ENCODE measurements at places on chromosomes 3 and 15.

DNA sequence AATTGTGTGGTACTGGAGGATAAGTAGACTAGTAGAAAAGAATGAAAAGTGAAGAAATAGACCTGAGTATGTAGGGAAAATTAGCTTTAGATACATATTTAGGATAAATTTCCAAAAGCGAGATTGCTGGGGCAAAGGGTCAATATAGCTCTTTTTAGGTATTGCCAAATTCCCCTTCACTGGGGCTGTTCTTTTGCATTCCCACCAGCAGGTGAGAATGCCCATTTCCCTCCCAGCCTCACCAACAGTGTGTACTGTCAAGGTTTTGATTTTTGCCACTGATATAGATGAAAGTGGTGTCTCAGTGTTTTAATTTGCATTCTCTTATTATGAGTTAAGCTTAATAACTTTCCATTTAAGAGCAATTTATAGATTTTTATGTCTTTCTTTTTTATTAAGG lies 35.7 kb upstream of the BHLHE40 start:
- peak; percentile 9 for DNase-seq

DNA sequence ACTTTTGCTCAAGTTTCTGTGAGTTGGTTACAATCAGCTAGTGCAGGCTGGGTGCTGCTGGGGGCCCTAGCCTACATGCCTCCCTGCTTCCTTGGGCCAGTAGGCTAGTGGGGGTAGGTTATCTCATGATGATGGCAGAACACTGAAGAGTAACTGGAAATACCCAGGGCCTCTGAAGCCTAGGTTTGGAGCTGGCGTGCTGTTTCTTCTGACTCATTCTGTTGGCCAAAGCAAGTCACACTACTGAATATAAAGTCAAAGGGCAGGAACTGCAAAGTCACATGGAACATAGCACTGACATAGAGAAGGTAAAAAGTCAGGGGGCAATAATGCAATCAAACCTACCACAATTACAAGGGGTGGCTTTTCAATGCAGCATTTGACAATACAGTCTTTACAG lies 34.5 kb downstream of the RASGRP1 start:
- DNase-seq: no peak

GRCh38 chr15:77535845-77536244 lies 96.9 kb downstream of the LINGO1 start:
- no peak for DNase-seq

DNA sequence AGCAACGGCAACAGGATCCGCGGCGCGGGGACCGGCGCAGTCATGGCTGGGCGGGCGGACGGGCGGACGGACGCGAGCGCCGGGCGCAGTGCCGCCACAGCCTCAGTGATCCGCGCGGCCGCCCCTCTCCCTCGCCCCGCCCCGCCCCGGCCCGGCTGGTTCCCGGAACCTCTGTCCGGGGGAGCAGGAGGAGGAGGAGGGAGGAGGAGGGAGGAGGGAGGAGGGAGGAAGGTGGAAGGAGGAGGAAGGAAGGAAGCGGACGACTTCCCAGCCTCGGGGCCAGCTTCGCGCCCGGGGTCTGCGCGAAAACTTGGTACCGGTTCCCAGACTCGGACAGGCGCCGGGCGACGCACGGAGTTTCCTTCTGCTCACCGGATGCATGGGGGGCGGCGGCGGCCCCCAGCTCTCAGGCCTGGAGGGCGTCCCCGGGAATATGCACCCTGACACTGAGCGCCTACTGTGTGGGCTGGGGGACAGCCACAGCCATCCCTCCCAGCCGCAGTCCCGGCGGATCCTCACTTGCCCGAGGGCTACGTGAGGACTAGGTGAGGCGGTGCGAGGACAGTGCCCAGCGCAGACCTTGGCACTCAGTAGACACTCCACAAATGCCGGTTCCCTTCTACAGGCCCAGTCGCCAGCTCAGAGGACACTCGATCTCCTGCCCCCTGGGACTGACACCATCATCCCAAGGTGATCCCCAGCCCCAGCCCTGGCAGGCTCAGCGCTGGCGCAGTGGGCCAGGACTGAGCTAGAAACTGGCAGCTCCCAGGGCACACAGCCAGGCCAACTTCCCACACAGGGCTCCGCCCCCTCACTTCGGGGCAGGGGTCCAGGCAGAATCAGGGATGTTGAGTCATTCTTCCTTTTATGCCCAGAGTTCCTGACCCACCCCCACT lies at the start of gene SHISA5:
Gene SHISA5 (minus strand): TSS at position 124 of the 896 bp plus-strand sequence. CDS start 80 bp downstream, at position 44.
- peak; percentile 73 for DNase-seq

DNA sequence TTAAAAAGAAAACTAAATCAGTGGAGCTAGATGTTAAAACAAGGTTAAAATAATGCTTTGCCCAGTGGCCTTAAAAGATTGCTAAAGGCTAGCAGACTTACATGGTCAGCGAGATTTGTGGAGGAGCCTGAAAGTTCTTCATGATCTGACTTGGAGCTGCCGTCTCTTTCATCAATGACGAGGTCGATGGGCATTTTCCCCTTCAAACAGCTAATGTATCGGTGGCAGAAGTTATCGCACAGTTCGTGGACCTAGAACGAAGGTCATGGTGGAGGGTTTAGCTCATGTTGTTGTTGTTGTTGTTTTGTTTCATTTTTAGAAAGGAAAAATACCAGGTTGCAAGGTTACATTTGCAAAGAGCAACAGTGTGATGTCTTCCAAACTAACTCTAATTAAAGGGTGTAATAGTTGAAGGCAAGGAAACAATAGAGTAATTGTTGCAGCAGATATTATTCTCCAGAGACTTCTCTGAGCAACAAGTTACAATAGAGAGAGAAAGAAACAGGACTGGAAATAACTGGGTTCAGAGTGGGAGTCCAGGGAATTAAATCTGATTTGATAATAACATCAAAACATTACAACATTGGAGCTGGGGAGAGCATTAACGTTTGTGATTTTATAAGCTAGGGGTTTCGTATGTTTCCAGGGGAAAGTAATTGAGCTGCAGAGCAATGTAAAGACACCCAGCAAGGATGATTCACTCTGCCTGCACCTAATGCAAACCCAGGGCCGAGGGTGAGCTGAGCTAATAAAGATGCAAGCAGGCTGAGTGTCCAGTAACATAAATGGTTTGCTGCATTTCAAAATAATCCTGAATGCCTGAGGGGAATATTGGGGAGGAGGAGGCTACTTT lies 6.6 kb downstream of the MEIS2 start:
- DNase-seq: no peak

DNA sequence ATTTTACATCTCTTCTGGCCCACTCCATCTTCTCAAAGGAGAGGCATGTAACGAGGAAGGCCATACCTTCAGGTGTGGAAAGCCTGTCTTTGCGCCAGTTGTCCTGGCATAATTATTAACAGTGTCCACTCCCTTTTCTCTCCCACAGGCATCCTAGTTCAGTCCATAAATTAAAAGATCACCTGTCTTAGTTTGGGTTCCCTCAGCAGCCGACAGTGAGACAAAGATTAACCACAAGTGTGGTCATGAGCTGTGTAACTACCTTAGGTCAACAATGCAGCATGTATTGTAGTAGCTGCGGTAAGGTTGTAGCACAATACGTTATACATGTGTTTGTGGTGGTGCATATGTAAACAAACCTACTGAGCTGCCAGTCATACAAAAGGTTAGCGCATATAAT lies 103.3 kb upstream of the GALNT15 start:
- DNase-seq: no peak

- DNase-seq: no peak
Observed at GRCh38 chr15:51758645-51759044, 7.2 kb downstream of the TMOD2 start.

DNA sequence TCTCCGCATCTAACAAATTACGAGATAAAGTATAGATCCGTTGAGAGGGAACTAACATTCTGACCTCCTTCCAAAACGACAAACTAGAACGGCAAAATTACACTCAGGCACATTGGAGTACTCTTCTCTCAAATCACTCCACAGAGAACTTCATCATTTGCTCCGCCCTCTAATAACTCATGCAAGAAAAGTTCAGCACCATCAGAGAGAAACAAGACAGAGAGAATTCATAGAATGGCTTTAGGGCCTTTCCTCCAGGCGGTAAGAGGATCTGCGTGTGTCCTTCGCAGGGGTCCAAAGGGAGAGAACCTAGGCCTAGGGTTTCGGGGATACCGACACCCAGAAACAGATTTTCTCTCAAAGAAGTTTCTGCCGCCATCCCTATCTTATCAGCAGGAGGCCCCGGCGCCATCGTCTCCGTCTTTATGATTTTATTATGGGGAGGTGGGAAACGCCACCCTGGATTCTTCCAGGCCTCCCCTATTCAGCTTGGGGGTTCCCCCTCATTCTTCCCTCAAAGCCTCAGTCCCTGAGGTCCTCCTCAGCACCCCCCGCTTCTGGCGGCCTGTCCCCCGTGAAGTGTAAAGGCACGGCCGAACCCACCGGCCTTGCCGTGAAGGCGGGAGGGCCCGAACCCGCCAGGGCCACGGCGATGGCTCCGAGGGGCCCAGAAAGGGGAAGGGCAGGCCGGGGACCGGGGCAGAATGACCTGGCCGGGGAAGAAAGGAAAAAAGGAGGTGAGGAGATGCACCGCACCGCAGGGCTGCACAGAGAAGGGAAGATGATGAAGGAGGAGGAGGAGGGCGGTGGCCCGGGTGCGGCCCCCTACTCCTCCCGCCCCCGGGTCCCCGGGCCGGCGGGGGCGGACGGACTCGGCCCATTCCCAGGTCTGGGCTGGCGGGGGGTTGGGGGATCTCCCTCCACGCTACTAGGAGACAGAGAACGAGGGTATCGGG lies 768 bp downstream of the UBXN7 start:
- DNase-seq: peak; percentile 36

DNA sequence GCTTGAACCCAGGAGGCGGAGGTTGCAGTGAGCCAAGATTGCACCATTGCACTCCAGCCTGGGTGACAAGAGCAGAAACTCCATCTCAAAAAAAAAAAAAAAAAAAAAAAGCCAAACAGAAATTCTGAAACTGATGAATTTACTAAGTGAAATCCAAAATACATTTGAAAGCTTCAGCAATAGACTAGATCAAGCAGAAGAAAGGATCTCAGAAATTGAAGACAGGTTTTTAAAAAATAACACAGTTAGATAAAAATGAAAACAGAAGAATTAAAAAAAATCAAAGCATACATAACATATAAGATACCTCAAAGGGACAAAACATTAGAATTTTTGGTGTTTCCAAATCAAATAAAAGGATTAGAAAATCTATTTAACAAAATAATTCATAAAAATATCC lies 114.4 kb downstream of the TP63 start:
- no peak for DNase-seq

- no peak for DNase-seq
Observed at GRCh38 chr15:49174902-49175301, 4.9 kb downstream of the GALK2 start.

DNA sequence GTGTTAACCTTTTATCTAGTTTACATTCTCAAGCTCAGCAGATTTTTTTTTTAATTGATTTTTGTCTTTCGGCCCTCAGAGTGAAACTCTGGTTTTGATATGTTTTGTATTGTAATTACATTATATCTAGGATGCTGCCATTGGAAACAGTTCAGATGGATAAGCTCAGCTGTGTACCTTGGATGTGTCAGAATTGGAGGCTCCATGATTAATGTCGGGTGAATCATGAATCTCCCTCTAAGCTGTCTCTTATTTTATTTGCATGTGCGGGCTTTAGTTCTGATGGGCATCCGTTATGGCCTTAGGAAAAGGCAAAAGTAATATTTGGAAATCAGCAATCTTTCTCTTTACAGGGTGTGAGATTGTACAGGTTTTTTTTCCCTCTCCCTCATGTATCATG lies 4.2 kb downstream of the PTPRG start:
- no peak for DNase-seq

- no peak for DNase-seq
Observed at GRCh38 chr15:79060175-79060574, 30.4 kb downstream of the RASGRF1 start.

- DNase-seq: no peak
Observed at GRCh38 chr3:183572935-183573334, 17.4 kb upstream of the KLHL6 start.

DNA sequence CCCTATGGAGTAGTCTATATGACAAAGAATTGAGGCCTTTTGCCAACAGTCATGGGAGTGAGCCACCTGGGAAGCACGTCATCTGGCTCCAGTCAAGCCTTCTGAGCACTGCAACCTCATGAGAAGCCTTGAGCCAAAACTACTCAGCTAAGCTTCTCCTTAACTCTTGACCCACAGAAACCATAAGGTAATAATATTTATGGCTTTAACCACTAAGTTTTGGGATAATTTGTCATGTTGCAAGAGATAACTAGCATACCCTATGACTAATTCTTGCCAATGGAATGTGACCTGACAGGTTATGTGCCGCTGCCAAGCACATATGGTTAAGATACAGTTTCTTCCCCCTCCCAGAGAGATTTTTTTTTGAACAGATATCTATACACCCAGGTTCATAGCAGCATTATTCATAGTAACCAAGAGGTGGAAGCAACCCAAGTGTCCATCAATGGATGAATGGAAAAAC lies 11.8 kb upstream of the SLC6A11 start:
- no peak for DNase-seq

DNA sequence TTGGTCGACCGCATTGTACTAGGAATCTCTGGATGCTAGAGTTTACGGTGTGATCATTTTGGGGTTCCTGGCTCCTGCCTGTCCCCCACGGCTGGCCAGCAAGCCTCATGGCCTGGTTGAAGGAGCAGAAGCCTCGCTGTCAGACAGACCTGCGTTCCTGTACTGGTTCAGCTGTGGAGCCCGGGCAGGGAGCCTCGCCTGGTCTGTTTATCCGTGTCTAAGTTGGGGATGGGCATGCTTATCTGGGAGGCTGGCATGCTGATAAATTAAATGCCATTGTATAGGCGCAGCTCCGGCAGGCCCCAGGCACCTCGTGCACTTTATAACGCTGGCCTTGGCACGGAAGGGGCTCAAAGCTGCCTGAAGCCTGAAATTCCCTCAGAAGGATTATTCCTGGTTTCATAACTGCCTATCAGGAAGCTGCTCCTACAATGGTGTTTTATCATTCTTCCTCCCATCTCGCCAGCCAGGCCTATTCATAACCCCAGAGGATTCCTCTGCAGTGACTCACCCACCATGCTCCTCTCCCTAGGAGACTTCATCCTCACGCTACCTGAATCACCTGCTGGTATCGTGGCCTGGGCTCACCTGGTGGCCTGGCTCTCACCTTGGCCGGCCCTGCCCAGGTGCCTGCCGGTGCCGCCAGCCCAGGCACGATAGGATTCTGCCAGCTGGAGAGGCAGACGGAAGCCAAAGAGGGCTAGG lies 110.9 kb downstream of the ASB7 start:
- DNase-seq: no peak

- no peak for DNase-seq
Observed at GRCh38 chr3:142650001-142650693, 54.0 kb downstream of the PLS1 start.

GRCh38 chr3:64685800-64686445 lies 1.9 kb downstream of the ADAMTS9 start:
- DNase-seq: peak; percentile 80

- DNase-seq: no peak
Observed at GRCh38 chr3:107959550-107960154, 131.2 kb downstream of the CD47 start.

GRCh38 chr3:59996056-59996455 lies 946.2 kb upstream of the CFAP20DC start:
- no peak for DNase-seq

GRCh38 chr3:107106316-107106715 lies 270.9 kb upstream of the CCDC54 start:
- no peak for DNase-seq

- DNase-seq: no peak
Observed at GRCh38 chr3:106588739-106589138, 719.9 kb upstream of the CBLB start.

- DNase-seq: no peak
Observed at GRCh38 chr3:44926172-44926571, 49.8 kb downstream of the ZDHHC3 start.

- no peak for DNase-seq
Observed at GRCh38 chr15:36784098-36784670, 204.8 kb downstream of the CDIN1 start.

All from endothelial cell (in vitro differentiated cells).